ACHN (cell line): ENCODE measurements at places on chromosomes 4 and X.

DNA sequence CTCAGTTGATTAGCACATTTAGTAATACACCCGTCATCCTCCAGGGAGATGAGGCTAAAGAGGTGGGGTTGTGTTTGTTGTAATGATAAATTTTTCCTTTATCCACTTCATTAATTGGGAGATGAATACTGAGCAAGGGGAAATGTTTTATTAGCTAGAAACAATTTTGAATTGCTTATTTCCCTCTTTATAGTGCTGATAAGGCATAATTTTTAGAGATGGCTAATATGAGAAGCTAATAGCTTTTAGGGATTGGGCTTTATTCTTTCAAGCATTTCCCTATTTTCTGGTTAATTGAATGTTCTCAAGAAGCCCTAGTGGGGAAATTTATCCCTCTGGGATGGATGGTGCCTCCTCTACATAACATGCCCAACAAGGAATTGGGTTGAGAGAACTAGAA, 365.2 kb upstream of the IGFBP7 start:
- no peak for DNase-seq

GRCh38 chr4:3375688-3376087, 66.1 kb upstream of the HGFAC start:
- peak; percentile 67 for DNase-seq

DNA sequence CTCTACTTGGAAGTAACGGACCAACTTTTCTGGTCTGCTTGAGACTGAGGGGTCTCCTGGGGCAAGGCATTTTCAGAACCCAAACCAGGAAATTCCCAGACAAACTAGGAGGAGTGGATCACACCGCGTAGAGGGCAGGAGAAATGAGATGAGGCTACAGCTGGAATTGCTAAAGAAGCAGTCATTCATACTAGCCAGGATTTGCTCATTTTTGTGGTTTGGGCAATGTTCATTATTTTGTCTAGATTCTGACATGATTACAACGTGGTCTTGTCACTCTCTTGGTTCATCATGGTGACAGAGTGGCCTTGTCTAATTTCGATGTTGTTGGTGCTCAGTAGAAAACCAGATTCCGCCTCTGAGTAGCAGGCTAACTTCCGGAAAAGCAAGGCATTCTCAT, 63.2 kb downstream of the BANK1 start:
- no peak for DNase-seq

DNA sequence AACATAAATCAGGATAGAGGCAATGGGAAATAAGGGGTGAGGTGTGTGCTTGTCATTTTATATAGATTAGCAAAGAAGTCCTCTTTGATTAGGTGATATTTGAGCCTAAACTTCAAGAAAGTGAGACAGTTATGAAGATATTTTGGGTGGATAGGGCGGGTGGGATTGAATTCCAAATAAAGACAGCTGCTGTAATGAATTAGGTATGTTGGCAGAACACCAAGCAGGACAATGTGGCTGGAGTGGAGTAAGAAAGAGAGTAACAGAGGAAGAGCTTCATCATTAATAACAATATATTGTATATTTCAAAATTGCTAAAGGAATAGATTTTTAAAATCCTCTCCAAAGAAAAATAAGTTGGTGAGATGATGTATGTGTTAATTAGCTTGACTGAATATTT, 91.0 kb upstream of the CENPE start:
- DNase-seq: no peak

- no peak for DNase-seq
These were observed 30.7 kb downstream of the CBR4 start for GRCh38 chr4:168979338-168979737.

DNA sequence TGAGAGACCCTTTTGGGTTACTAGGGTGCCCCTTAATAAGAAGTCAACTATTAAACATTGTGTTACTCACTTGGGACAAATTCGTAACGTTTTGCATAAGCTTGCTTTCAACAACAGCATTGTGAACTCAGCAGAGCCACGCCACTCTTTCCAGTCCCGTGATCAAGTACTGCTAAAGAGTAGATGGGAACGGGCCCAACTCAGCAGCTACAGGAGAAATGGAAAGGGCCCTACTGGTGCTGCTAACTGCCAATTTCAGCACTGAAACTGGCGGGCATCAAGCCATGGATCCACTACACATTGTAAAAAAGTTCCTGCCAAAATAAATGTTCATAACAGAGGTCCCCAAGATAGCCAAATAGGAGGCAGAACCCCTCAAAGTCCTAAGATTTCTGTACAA, 19.0 kb upstream of the DHX15 start:
- no peak for DNase-seq

DNA sequence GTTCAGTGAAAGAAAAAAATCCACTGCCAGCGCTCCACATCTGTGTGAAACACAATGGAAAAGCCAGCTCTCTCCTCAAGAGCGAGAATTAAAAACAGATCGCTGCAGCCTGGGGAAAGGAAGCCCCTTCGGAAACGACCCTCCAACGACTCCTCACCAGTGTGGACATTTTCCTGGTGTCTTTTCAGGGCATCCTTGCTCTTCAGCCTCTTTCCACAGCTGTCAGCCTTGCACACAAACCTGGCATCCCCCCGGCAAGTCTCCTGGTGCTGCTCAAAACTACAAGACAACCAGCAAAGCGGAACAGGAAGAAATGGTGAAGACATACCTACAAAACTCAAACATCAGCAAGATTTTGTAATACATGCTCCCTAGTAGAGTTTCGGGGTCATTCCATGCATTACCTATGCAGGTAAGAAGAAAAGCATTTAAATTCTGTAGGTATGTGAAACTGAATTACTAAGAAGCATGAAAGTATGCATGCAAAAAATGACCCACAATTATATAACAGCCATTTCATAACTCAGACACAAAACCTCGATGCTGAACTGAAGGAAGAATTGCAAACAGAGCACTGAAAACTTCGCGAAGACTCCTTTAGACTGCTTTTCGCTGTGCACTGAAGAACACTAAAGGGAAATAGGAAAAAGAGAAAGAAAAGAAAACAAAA, 106.1 kb downstream of the PRDM5 start:
- no peak for DNase-seq

GRCh38 chrX:13387666-13388494, 68.0 kb upstream of the ATXN3L start:
- DNase-seq: no peak

GRCh38 chr4:7194251-7195140, 2.2 kb downstream of the SORCS2 start:
- DNase-seq: peak; percentile 30

DNA sequence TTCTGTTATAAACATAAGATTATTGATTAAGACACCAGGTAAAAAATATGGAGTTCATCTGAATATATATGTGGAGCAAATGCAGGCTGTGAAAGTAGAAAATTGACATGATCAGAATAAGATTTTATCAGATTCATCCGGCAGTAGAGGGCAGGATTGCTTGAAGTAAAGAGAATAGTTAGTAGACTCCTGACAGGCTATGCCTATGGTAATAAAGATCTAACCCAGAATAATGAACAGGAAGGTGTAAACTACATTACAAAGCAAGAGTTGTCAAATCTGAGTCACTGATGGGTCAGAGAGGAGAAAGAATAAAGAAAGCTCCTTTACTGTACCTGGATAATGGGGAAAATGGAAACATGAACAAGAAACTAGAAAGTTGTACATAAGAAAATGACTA, 20.8 kb upstream of the TMEM184C start:
- peak; percentile 16 for DNase-seq

DNA sequence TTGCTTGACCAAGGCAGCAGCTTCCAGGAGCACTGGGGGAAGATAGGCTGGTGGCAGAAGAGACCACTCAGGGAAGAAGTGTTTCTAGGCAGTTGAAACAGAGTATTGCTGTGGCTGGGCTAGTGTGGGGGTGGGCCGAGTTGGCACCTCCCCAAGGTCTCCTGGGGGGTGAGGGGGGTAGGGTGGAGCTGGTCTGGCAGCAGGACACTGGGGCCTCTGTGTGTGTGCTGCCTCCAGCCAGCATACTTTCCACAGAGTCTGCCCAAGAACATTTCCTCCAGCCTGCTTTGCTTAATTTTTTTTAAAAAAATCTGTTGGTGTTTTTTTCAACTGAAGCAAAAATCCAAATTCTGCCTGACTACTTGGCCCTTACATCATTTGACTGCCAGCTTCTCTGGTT, 4.0 kb downstream of the ITIH6 start:
- DNase-seq: no peak

DNA sequence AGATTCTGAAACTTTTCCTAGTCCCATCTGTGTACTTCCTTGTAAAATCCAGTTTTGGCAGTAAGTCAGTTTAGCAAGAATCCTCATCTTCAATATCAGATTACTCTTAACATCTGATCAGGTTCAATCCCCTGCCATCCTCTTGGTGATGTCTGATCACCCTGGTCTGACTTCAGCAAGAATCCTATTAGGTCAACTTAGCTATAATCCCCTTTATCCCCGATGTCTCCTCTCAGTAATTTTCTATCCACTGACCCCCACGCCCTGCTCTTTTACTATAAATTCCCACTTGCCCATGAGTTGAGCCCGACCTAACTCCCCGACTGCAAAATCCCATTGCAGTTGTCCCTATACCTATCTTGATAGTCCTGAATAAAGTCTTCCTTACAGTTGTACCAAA, 57.9 kb upstream of the PRSS48 start:
- DNase-seq: no peak

DNA sequence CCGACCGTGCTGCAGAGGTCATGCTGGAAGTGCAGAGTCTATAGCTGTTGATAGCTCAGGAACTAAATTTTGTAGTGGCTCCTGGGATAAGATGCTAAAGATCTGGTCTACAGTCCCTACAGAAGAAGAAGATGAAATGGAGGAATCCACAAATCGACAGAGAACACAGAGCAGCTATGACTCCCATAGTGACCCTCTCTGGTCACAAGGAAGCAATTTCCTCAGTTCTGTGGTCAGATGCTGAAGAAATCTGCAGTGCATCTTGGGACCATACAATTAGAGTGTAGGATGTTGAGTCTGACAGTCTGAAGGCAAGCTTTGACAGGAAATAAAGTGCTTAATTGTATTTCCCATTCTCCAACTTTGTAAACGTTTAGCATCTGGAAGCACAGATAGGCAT, 8.8 kb downstream of the MANBA start:
- DNase-seq: no peak

DNA sequence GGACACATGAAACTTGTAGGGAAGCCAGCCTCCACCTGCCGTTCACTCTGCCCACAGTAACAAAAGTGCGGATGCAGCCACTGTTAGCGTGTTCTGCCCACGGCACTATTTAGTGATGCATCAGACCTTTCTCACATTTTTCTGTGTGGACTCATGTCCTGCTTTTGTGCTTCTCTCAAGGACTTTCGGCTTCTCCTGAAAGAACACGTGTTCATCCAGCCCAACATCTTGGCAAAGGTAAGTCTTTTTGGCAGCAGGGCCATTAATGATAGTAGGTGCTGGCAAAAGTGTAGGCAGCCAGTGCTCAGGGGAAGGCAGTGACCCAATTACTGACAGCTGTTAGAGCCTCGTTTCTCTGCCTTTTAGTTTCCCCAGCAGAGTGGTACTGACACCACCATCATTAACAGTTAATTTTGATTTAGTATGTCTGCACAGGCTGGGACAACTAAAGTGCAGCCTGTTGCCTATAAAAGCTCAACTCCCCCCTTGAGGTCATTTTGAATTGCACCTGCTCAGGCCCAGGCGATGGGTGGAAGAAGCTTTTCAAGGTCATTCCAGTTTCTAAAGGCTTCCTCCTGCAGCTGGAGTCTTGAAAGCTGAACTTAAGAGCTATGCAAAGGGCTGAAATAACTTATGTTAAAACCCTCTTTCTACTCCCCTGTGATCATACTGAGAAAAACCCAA, 54.5 kb upstream of the HPSE start:
- DNase-seq: no peak

GRCh38 chr4:182788201-182788600, 129.0 kb downstream of the DCTD start:
- DNase-seq: no peak
